GM19239 (cell line): ENCODE measurements at places on chromosomes 1 and 21.

GRCh38 chr1:64363111-64363510, 106.8 kb upstream of the CACHD1 start:
- DNase-seq = no peak

GRCh38 chr1:21756393-21757089, 26.4 kb downstream of the USP48 start:
- DNase-seq = no peak

- DNase-seq = no peak
These were observed 193.8 kb downstream of the LMX1A start for GRCh38 chr1:165162671-165163241.

DNA sequence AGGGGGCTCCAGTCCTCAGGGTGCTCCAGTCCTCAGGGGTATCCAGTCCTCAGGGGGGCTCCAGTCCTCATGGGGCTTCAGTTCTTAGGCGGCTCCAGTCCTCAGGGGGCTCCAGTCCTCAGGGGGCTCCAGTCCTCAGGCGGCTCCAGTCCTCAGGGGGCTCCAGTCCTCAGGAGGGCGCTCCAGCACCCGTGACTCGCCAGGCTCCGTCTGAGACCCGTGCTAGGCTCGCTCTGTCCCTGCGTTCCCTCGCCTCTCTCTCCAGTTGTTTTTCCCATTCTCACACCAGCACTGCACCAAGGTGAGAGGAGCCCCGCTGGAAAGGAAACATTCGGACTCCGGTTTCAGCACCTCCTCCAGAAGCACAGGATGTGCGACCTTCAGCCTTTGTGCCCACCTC, 9.4 kb upstream of the OR2M2 start:
- DNase-seq = no peak

GRCh38 chr1:59154401-59154800, 142.5 kb upstream of the FGGY start:
- DNase-seq = no peak

GRCh38 chr1:10160907-10161490, 49.4 kb upstream of the KIF1B start:
- DNase-seq = no peak

- no peak for DNase-seq
These were observed 65.3 kb downstream of the SUSD4 start for GRCh38 chr1:223298701-223299100.

GRCh38 chr1:64337475-64337874, 132.5 kb upstream of the CACHD1 start:
- DNase-seq = no peak

- no peak for DNase-seq
These were observed 523.6 kb downstream of the SMYD3 start for GRCh38 chr1:245983294-245983967.

DNA sequence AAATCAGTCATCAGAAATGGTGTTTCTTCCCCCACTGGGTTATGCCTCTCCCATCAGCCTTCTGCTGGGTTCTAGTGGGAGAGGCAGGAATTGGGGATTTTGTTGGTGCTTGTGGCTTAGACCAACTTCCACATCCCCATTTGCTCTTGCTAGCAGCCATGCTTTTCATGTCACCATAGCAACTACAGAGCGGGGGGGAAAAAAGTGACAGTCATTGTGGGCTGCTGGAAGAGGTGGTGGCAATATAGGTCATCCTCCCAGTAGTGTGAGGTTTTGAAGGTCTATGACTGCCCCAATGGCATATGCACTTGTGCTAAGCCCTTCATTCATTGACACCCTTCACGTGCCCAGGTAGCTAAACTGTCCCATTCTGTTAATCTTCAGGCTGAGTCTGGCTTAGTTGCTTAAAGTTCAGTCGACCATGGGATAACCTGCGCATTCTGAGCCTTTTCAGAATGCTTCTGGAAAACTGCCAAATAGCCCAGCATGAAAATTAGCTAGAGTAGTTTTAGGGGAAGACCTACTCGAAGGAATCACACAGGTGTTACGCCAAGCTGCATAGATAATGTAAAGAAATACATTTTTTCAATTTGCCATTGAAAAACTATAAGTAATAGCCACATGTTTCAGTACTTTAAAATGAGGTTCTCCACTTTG, 53.7 kb upstream of the ZNF326 start:
- no peak for DNase-seq

DNA sequence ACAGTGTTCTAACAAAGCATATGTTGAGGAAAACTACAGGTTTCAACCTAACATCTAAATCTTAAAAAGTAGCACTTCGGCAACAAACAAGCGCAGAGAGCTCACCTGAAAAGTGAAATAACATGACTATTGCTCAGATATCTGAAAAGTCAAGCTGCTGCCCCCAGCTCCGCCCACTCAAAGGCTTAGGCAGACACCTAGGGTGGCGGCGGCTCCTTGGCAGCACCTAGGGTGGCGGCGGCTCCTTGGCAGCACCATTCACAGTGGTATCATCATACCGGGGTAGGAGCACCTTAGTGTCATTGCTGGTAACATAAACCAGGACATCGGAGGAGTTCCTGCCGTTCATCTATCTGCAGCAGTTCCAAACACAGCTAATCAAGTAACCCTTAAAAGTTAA, 4.2 kb upstream of the S100A12 start:
- DNase-seq = no peak

DNA sequence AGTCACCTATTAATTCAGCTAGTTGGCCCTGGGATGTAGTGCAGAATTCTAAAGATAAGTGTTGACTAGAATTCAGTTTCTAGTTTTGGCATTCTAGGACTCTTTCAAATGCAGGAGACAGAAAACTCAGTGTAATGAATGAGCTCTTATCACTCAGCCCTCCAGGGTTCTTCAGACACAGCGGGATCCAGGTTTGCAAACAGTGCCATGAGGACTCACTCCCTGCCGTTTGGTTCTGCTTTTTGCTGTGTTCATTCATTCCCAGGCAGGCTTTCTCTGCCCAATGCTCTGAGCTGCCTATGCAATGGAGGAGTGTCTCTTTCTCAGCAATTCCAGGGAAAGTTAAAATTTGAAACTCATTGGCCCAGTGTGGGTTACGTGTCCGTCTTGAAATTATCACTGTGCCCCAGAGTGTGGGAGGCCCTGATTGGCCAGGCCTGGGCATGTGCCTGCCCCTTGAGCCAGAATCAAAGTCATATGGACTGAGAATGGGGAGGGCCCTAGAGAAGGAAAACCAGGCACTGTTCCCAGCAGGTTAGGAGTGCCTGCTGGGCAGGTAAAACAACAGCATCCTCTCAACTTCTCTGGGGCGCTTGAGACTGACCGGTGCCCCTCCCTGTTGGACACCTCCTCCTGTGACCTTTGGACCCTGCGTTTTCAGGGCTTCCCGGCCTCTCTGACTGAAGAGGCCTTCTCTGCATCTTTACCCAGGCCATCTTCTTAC, 43.4 kb downstream of the TMEM51 start:
- DNase-seq = no peak

DNA sequence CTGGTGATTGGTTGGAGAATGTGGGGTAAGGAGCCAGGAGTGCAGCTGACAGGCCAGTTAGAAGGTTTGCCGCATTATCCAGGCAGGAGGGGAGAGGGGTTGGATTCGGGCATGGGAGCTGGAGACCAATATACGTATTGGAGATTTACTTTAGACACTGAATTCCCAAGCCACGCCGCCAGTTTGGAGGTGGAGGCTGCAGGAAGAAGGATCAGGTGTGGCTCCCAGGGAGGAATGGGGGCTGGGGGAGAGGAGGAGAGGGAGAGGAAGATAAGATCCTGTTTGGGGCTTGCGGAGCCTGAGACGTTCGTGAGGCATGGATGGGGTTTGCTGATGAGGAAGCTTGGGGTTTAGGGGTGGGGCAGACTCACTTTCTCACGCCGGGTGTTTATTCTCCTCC, 155.1 kb upstream of the IGSF21 start:
- DNase-seq = no peak

DNA sequence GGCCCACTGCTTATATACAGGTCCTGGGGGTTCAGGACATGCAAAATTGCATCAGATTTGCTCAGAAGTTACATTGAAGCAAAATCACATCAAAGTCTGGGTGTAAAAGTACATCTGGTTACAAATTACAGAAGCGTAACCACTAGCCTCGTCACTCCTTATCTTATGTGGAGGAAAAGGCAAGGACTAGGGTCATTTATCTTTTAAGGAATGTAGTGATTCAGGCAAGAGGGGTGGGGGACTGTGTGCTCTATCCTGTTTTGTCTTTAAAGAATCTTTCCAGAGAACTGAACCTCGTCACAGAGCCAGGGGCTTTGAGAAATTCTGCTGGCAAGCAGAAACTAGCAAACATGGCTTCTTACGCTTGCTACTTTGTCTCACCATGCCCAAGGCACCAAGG, 61.1 kb upstream of the RAB4A start:
- no peak for DNase-seq
